ENCODE measurements at places on chromosomes 5 and 9.

- no peak for DNase-seq
Observed at GRCh38 chr5:119339344-119339743, 16.5 kb upstream of the TNFAIP8 start.

DNA sequence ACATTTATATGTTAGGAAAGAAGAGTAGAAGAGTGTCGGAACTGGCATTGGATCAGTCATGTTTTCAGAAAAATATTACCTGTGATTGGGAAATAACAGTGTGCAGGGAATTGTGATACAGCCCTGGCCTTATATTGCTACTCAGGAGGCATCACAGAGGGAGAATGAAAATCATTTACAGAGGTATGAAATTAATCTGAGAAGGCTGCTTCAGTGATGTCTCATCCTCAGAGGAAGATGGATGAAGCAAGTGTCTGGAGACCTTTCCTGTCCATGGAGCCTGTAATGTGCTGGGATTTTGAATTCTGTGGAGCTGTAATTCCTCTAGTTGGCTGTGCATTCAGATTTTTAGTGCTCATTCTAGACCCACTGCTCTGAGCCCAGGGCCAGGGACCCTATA is 3.8 kb downstream of the ACTBL2 start:
- no peak for DNase-seq

GRCh38 chr5:94847019-94847418 is 228.6 kb downstream of the SLF1 start:
- no peak for DNase-seq

GRCh38 chr9:86043586-86043985 is 55.8 kb downstream of the GOLM1 start:
- DNase-seq: no peak

DNA sequence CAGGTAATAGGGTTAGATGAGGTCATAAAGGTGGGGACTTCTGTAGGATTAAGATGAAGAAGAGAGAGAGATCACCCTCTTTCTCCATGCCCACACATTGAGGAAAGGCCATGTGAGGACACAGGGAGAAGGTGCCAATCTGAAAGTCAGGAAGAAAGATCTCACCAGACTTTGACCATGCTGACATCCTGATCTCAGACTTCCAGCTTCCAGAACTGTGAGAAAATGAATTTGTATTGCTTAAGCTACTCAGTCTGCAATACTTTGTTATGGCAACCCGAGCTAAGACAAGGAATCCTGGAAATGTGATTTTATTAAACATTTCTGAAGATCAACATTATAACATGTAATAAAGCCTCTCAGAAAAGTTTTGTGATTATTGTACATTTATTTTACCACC is 3.5 kb upstream of the CSNK1G3 start:
- no peak for DNase-seq

DNA sequence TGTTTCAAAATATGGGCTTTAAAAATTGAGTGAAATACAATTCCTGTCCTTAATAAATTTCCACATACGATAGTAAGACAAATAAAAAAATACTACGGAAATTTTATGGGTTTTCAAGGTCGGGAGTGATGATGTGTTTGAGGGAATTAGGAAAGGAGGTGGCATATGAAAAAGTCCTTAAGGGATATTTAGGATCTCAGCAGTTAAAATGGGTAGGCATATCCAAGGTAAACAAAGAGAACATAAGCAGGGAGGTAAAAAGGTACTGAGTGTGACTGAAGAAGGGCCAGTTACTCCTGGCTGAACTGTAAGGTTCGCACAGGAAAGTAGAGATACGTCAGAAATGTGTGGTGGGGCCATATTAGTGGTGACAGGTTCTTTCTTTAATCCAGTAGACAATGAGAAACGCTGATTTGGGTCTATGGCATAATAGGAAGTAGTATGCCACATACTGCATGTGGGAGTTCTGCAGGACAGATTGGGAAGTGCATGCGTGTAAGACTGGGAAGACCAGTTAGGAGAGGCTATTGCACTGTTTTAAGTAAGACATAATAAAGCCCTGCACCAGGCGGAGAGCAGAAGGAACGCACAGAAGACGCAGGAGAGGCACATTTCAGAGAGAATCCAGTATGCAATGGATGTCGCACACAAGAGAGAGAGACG is 937 bp upstream of the HMGCR start:
- DNase-seq: no peak
